ENCODE measurements at places on chromosomes 4 and X.

DNA sequence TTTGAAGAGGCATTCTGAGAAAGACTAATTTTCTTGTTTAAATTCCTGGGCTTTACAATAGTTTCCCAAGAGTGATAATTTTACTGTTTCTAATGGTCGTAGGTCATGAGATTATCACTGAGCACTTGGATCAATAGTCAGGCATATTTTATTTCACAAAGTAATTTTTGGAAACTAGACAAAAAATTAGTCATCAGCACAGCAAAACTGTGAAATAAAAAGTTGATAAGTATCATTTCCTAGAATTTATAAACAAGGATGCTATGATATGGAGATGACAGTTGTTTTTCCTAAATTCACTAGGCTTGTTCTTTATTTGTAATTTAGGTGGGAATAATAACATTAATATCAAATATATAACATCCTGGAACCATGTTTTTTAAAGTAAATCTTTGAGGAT is 33.0 kb downstream of the SULT1B1 start:
- no peak for DNase-seq

DNA sequence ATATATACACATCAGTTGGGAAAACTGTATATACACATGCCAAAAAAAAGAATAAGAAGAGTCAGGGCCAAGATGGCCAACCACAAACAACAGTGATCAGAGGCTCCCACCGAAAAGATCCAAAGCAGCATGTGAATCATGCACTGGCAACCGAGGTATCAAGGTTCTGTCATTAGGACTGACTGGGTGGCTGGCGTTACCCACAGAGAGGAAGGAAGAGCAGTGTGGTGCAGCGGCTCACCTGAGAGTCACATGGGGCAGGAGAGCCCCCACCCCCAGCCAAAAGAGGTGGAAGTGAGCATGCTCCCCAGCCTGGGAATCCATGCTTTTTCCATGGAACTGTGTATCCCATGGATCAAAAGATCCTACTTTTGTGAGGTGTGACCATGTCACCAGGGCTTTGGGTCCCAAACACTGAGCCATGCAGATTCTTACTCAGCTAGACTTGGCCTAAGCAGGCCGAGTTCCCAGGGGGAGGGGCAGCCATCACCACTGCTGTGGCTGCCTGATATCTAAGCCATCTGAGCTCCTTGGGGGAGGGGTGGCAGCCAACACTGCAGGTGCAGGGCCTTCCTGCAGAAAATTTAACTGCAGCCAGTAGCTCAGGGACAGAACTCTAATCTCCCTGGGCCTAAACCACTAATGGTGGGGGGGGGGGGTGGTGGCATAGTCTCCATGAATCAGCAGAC is 52.8 kb downstream of the P2RY10 start:
- no peak for DNase-seq

- DNase-seq = no peak
Observed at GRCh38 chrX:109880629-109881028, 122.3 kb upstream of the TMEM164 start.

- no peak for DNase-seq
Observed at GRCh38 chr4:81490403-81491160, 18.9 kb upstream of the RASGEF1B start.

DNA sequence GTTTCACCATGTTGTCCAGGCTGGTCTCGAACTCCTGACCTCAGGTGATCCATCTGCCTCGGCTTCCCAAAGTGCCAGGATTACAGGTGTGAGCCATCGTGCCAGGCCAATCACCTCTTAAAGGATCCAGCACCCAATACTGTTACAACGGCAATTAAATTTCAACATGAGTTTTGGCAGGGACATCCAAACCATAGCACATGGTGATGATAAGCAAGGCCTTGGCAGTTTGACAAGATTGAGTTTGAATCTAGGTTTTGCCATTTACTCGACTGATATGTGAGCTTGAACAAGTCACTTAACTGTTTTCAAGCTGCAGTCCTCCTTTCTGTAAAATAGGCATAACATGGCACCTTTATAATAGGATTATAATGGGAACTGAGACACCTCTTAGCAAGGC is 84.1 kb downstream of the GPR82 start:
- no peak for DNase-seq

GRCh38 chrX:76796311-76796710 is 368.8 kb downstream of the MAGEE1 start:
- no peak for DNase-seq
